ENCODE measurements at places on chromosomes 12 and 14.

GRCh38 chr12:20154052-20154451 is 214.3 kb upstream of the PDE3A start:
- no peak for DNase-seq

GRCh38 chr14:92692822-92693226 is 55.6 kb downstream of the LGMN start:
- no peak for DNase-seq

DNA sequence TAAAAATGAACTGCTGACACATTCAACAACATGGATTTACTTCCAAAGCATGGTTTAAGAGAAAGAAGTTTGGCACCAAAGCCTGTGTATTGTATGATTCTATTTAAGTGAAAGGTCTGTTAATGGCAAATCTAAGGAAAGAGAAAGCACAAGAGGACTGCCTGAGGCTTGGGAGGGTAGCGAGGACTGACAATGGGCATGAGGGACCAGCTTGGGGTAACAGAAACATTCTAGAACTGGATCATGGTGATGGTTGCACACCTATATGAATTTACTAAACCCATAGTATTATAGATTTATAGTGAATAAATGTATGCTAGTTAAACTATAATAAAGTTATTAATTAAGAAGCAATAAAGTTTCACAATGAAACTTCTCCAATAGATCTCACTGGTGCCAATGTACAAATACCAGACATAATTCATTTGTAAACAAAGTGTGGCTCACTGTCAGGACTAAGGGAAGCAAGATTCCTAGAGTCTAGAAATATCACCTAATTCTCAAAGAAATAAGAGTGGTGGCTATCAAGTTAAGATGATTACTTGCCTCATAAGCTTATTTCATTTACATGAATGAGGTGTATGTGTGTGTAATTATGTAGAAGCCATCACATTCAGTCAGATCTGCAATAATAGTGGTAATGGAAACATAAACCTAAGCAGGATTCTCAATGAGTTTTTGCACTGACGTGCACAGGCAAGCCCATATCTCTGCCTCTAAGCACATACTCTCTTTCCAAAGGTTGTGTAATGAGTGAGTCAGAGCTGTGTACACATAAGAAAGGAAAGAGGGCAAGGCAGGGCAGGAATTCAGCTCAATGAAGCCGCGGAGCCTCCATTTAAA is 353.4 kb downstream of the KCNH5 start:
- DNase-seq = no peak

DNA sequence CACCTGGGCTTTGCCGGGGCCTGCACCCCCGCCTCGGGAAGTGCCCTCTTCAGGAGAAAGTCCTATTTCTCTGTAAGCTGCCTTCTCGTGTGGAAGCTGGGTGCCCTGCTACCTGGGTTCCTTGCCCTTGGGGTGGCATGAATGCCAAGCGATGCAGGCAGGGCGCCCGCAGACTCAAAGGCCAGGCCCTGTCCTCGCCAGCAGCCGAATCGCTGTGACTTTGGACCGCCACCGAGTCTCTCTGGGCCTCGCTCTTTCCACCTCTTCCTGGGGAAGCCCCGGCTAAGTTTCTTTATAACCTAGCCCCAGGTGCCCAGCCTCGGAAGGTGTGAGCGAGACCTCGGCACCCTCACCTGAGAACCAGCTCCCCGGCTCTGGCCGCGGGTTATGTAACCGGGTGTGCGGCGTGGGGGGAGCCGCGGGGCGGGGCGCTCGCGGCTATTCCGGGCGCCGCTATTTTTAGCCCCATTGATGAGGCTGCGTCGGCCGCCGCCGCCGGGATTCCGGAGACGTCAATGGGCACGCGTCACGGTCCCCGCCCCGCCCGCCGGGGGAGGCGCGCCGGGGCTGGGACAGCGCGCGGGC is 14.6 kb upstream of the NR4A1 start:
- DNase-seq = peak; percentile 11

- no peak for DNase-seq
Observed at GRCh38 chr12:131963381-131963780, 13.6 kb downstream of the EP400 start.

GRCh38 chr12:90562671-90563070 is 392.3 kb downstream of the CCER1 start:
- no peak for DNase-seq

DNA sequence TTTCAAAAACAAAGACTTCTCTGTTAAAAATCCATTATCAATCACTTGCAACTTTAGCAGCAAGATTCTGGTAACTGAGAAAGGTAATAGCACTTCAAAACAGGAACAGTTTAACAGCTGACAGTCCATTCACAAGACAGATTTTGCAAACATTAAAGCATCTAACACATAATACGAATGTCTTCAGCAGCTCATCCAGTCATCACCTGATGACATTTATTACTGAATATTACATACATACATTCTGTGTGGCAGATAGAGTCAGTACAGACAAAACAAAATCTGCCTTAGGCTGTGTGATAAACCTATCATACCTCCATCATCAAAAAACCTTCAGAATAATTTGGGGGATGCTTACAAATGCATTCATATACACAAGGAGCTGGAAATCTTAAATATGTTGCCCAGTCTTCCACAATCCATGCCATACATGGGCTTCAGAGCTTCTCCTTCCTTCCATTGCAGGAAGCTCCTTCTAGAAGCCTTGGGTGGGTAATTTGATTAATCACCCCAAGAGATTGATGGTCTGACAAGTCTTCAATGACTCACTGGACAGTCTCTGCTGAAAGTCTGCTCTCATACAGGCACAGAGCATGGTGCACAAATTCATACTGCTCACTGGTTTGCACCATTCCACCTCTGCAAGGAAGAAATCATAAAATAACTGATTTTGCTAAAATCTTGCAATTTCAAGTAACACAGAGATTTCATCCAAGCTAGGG is 1.6 kb upstream of the PTPRB start:
- DNase-seq = no peak

- DNase-seq = no peak
Observed at GRCh38 chr12:2329661-2330210, 276.9 kb downstream of the CACNA1C start.

DNA sequence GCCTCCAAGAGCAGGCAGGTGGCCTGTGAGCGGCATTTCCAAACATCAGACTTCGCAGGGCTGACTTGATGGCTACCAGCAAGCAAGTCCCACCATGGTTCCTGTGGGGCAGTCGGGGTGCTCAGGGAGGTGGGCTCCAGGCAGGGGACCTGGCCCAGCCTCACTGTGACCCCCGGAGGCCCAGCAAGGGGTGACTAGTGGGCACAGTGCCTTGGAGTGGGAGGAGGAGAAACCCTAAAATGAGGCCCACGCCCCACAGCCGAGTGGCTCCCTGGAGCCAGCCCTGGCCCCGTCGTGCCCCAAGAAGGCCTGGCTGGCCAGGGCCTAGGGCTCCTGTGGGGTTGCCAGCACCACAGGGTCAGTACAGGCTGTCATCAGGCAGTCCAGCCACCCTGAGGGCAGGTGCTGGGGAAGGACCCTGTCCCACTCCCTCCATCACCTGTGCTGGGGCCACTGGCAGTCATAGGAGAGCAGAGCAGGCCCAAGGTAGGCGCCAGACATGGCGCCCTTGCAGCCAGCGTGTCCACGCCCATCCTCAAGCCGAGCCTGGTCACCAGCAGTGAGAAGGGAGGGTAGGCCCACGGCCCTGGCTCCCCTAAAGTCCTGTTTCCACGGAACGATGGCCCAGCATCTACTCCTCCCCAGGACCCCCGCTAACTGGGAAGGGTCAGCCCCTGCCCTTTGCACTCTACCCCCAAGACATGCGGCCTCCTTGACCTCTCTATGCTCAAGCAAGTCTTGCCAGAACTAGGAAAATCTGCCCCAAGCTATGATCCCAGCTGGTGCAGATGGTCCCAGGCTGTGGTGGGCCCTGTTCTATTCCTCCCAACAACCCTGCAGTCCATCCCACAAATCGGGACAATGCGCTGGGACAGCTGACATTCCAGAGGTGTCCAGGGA is 144.2 kb upstream of the C14orf180 start:
- no peak for DNase-seq

- no peak for DNase-seq
Observed at GRCh38 chr14:22919601-22919921, 612 bp upstream of the RBM23 start.

DNA sequence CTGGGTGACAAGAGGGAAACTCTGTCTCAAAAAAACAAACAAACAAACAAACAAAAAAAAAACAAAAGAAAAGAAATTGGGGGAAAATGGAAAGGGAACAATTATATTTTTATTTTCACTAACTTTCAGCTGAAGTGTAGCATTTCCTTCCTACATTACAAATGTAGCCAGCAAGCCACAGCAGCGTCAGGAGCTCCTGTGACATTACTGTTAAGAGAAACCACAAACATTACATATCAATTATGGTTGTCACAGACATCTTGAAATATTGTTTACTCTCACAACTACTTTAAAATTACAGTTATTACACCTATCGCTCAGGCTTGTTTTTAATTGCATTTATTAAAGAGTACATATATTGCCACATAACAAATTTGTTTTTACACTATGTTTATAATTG is 49.8 kb upstream of the SLC24A4 start:
- no peak for DNase-seq

DNA sequence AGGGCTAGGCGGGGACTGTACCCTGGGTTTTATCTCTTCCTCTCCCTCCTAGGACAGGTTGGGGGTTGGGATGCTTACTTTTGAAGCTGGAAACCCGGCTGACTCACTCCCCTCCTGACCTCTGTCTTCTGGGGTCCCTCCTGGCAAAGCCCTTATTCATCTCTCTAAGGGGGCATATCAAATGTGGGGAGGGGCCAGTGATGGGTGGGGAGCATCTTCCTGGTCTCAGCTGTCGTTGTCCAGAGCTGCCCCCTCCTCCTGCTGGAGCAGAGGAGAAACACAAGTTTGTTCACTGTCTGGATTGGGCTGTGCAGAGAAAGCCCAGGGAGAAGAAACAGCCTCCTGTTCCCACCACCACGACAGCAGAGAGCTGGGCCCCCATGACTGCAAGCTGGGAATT is 85.8 kb downstream of the TNFAIP2 start:
- DNase-seq = no peak

DNA sequence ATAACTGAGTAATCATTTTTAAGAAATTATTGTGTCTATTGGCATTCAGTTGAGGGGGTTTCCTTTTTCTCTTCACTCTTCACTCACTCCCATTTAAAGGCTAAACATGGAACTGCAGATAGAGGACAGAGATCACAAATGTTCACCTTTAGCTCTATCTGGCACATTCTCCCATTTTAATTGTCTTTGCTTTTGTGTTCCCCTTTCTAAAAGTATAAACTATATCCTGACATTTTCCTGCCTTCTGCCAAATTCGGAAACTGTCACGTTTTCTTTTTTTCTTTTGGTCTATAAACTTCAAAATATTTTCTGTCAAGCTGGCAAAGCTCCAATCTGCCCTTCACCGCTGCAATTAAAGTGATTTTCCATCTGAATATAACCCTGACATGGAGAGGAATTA is 219.8 kb upstream of the CDKN3 start:
- no peak for DNase-seq

GRCh38 chr12:43104494-43104893 is 447.5 kb downstream of the ADAMTS20 start:
- DNase-seq = no peak

Data from AML-193 (cell line).